ENCODE measurements at places on chromosomes 2 and 18. TPM values are rescaled to one million over a fixed set of nuclear protein-coding genes. Genes with fewer than 3 reads are reported as not detected.

Gene PRKAG3
- not detected for total RNA-seq

Gene STARD6
- not detected for total RNA-seq

Gene CNTNAP5
- not detected for total RNA-seq

Gene HNMT
- total RNA-seq, result not detected

- DNase-seq, result no peak
These were observed 8.5 kb downstream of the UXS1 start for GRCh38 chr2:106185475-106186184.

- DNase-seq, result no peak
These were observed 324.2 kb downstream of the LNPK start for GRCh38 chr2:175677880-175678279.

- no peak for DNase-seq
These were observed 66.6 kb downstream of the PHLPP1 start for GRCh38 chr18:62781893-62782292.

- DNase-seq, result no peak
These were observed 693.4 kb upstream of the SYT4 start for GRCh38 chr18:43970656-43971055.

GRCh38 chr2:160039166-160039903, 23.1 kb downstream of the PLA2R1 start:
- no peak for DNase-seq

- no peak for DNase-seq
These were observed 53.5 kb downstream of the ATP8B1 start for GRCh38 chr18:57749604-57749970.

- DNase-seq, result no peak
These were observed 21.1 kb downstream of the ABCB11 start for GRCh38 chr2:169009865-169010579.

DNA sequence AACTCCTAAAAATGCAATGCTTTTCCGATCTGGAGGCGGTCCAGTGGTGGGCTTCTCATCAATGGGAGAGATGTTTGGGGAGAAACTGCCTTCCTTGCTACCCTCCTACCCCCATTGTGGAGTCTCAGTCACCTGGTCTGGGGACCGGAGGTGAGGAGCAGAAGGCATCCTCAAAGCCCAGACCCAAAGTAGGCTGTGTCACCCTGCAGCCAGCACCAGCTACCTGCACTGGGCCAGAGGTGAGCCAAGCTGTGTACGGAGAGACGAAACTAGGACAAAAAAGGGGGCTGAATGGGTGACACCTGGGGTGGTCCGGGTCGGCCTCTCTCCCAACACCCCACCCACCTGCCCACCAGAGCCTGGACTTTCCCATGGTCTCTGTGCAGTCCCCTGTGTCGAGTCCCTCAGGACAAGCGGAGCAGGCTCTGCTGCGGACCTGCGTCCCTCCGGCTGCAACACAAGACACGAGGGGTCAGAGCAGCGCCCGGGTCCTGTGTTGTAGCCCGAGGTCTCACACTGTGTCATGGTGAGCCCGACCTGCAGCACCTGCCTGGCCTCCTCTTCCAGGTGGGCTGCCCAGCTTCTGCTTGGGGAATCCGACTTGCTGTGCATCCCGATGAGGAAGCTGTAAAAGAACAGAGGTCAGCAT, 68.0 kb upstream of the RMP24 start:
- no peak for DNase-seq

Data from activated B cell treated with CpG ODN at 0.5 μM for 24 hours (primary cell).